H1 (cell line): ENCODE measurements at places on chromosomes 6 and 20. TPM values are rescaled to one million over a fixed set of nuclear protein-coding genes. Genes with fewer than 3 reads are reported as not detected.

BMP7 gene
- total RNA-seq = 7.2 and 9.2 TPM in 2 replicates

STAU1 gene
- total RNA-seq = 107 and 111 TPM in 2 replicates

SLC52A3 gene
- total RNA-seq = 3.9 and 4.2 TPM in 2 replicates

C4B gene
- total RNA-seq = 1.5 and 3.5 TPM in 2 replicates

SLC26A8 gene
- total RNA-seq = 0.56 and 1.1 TPM in 2 replicates

DNA sequence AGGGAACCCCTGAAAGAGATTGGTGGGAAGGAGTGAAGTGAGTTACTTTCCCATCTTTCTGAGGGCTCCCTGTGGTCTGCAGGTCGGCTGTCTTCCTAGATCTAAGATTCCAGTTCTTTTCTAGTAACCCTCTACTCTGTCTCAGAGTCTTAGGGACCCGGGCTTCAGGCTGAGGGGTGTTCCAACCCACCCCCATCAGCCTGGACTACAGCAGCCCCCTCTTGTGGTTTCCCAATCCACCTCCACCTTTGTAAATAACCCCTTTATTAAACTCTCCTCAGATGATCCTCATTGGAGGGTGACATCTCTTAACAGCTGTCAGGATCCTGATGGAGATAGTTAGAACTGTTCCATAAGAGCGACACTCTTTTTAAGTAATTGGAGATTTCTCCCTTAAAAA is 300.4 kb downstream of the LRFN2 start:
- no peak for DNase-seq
- H3K4me3 ChIP-seq = no peak overlapping the region
- no peaks in the 10 kb centered on the region for H3K27me3 ChIP-seq
- no peak overlapping the region; the same call in 1 of the 2 replicates for H3K27ac ChIP-seq

DNA sequence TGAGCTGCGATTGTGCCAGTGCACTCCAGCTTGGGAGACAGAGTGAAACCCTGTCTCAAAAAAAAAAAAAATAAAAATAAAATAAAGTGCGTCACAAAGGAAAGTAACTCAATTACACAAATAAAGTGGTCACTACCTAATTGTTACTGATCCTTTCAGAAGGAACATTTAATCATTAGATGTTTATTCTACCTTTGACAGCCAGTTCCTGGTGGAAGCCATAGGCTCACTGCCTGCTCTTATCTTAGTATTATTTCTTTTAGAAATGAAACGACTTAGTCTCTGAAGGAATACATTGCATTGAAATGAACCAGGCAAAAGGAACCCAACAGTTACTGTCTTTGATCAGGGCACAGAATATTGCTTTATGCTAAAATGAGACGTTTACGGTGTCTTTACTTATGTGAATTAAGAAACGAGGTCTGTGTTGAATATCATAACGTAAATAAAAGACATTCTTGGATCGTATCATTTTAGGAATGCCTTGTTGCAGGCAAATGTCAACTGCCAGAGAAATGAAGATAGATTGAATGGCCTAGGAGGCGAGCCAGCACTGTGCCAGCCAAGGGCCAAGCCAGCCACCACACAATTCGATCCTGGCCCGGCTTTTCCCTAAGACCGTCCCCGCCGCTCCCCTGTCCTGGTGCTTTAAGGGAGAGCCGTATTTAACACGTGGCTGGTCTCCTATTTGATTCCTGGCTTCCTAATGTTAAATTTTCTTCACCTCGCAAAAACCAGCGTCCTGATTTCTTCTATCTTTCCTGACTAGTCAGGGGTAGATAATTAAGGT is 136.7 kb upstream of the GMDS start:
- no peak for DNase-seq
- no peaks in the 10 kb centered on the region for H3K4me1 ChIP-seq
- no peak overlapping the region for H3K27ac ChIP-seq
- H3K36me3 ChIP-seq = no peaks in the 10 kb centered on the region
- H3K27me3 ChIP-seq = no peaks in the 10 kb centered on the region

DNA sequence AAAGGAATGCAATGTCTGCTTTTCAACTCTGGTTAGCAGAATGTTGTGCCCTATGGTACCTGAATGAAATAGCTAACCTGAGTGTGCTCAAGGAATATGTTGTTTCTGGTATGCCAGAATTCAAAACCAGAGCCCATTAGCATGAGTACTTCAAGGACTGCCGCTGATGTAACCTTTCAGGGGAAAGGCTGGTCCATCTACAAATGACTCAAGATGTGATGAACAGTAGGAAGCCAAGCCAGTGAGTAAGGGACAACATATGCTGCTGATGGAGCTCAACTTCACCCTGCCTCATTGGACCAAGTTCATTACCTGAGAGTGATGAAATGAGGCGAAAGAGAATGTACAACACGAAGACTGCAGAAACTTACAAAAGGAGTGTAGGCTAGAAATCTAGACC is 95.7 kb upstream of the BMP2 start:
- DNase-seq = no peak
- no peaks in the 10 kb centered on the region for H3K27me3 ChIP-seq
- H3K27ac ChIP-seq = no peak overlapping the region
- no peaks in the 10 kb centered on the region for H3K4me1 ChIP-seq
- no peaks in the 10 kb centered on the region for H3K36me3 ChIP-seq

DNA sequence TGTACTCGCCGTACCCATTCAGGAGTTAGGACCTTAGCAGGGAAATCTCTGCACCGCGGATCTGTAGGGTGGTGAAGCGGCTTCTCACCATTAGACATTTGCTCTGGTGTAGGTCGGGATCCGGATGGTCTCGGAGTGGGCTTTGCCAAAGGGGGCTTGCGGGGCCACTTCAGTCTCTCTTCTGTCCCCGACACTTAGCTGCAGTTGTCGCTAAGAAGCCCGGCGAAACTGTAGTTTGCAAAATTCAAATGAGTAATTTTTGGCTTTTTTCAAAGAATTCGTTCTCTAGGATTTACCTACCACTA is 433 bp downstream of the QRSL1 start:
- no peaks in the 10 kb centered on the region for H3K36me3 ChIP-seq
- no peaks in the 10 kb centered on the region; the same call in 1 of the 2 replicates for H3K27me3 ChIP-seq
- H3K4me3 ChIP-seq = peak overlapping the region; percentile 95
- H3K4me1 ChIP-seq = peaks cover 10% of the 10 kb centered on the region
- peak overlapping the region; percentile 82 for H3K27ac ChIP-seq

GRCh38 chr20:23032056-23032749 is 2.9 kb upstream of the SSTR4 start:
- H3K4me1 ChIP-seq = 0 out of 2 replicates have a peak, but pooled peaks cover 3% of the 10 kb centered on the region
- no peaks in the 10 kb centered on the region; the same call in 1 of the 2 replicates for H3K36me3 ChIP-seq
- no peak overlapping the region for H3K27ac ChIP-seq
- DNase-seq = no peak
- H3K27me3 ChIP-seq = peaks cover 21% of the 10 kb centered on the region

DNA sequence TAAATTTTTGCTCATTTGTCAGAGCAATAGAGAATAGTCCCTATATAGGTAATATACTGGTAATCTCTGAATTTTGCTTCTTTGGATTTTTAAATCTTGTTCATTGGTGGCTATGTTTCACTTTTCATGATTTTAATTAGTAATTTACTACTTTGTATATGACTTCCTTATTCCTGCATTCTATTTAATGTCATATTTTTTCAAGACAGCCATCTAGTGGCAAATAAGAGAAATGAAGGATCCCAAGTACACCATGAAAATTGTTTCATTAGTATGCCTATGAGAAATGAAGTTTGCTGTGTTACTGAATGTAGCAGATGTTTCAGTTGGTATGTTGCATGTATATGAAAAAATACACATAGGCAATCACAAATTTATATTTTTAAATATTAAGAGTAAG is 82.4 kb downstream of the ZNF292 start:
- H3K4me3 ChIP-seq = no peak overlapping the region
- H3K36me3 ChIP-seq = peaks cover 4% of the 10 kb centered on the region
- no peak overlapping the region for H3K27ac ChIP-seq
- no peaks in the 10 kb centered on the region for H3K4me1 ChIP-seq
- no peak for DNase-seq
- no peaks in the 10 kb centered on the region for H3K27me3 ChIP-seq

DNA sequence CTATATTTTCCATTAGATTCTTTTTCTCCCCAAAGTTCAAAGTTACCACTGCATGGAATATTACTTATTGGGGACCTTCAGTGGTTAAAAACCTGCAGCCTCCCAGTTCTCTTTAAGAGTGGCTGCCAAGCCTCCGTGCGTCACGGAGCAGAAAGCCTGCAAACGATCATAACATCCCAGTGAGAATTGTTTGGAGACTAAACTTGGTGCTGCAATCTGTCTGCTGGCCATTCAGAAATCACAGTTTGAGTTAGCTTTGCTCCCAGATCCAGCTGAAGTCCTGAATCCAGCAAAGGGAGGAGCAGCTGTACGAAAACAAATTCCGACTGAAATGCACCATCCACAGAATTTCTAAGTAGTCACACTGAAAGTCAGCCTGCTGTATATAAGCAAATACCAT is 213.5 kb upstream of the PDE10A start:
- H3K4me1 ChIP-seq = no peaks in the 10 kb centered on the region
- no peaks in the 10 kb centered on the region for H3K36me3 ChIP-seq

DNA sequence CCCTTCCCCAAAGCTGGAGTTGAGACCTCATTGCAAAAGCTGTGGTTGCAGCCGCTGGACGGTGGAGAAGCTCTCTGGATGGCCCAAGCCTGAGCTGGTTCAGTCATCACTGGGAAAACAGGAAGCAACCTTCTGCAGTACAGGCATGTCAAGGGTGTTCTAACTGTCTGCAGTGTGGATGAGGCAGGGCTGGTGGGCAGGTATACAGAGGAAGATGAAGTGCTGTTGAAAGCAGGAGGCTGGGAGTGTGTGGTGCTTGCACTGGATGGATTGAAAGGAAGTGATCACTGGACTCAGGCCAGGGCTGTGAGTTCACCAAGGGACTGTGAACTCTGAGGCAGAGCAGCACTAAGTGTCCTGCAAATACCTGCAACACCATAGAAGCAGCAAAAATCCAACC is 89.0 kb upstream of the NOX3 start:
- H3K27me3 ChIP-seq = no peaks in the 10 kb centered on the region
- no peak overlapping the region for H3K4me3 ChIP-seq
- no peaks in the 10 kb centered on the region for H3K36me3 ChIP-seq
- DNase-seq = no peak

DNA sequence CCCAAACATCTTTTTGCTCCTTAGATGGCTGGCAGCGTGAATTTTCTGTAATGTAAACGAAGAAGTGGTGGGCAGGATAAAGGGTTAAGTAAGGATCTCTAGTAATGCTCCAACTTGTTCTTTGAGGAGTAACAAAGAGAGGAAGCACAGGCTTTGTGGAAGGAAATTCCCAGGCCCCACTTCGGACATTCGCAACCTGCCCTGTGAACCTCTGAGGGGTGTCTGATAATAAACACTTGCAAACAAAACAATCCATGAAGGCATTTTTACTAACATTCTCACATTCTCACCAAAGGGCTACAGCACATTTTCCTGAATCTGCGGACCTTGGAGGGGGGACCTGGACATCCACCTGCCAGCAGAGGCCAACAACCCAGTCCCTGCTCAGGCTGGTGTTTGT is 25.8 kb upstream of the ADGRF5 start:
- H3K4me3 ChIP-seq = no peak overlapping the region
- no peak for DNase-seq
- H3K4me1 ChIP-seq = no peaks in the 10 kb centered on the region
- no peaks in the 10 kb centered on the region for H3K36me3 ChIP-seq
- no peaks in the 10 kb centered on the region for H3K27me3 ChIP-seq

DNA sequence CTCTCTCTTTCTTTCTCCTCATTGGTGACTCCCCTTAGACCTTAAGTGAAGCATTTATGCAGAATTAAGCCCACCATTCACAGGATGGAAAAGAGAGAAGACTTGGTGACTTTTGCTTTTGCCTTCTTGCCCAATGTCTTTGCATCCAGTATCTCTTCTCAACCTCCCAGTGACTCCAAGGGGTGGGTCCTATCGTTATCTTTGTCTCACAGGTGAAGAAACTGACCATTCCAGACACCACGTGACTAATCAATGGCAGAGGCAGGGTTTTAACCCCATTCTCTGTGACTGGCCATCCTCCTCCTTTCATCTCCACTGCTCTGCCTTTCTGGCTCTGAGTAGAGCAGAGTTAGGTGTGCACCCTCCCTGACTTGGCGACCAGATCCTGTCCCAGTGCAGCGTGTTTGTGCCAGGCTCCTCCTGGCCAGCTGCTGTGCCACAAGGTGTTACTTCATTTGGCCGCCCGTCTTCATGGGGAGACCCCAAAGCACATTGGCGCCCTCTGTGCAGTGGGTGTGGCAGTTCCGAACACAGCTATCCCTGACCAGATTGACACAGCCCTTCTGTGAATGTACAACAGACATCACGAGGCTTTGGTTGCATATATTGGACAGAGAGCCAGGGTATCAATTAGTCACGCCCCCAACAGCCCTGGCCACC is 501.3 kb downstream of the CD83 start:
- H3K4me3 ChIP-seq = no peak overlapping the region
- no peak overlapping the region for H3K27ac ChIP-seq
- no peaks in the 10 kb centered on the region for H3K27me3 ChIP-seq
- DNase-seq = no peak

DNA sequence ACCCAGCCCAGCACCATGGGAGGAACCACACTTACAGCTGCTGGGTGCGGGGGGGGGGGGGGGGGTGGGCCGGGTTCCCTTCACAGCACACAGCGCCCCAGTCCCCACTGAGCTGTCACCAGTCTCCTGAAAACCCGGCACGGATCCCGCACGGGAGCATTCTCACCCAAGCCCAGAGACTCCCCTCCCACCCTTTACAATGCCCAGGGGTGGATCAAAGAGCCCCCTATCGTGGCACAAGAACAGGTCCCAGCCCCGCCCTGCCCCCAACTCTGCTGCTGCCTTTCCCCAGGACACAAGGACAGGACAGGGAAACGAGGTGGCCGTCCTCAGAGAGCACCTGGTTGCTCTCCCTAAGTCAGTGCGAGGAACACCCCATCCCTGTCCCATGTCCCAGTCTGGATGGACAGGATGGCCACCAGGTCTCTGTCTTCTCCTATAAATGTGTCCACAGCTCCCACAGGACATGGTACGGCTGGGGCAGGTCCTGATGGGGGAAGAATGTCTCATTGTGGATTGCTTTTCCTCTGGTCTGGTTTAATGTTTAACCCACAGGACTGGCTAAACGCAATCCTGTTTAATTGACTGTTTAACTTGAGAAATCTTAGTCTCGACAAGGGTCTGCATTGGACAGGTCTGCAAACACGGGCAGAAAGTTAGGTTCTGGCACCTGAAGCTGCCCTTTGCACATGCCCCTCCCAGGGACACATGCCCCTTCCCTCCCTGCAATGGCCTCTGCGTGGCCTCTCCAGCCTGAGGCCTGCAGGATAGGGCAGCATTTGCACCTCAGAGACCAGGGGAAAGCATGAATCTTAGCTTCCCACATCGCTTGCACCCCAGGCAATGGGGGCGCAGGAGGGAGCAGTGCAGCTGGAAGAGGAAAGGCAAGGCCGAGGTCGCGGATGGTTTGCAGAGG is 45.3 kb downstream of the DACT2 start:
- DNase-seq = no peak
- H3K27ac ChIP-seq = no peak overlapping the region
- H3K4me1 ChIP-seq = peaks cover 9% of the 10 kb centered on the region

- H3K4me3 ChIP-seq = no peak overlapping the region
- H3K36me3 ChIP-seq = no peaks in the 10 kb centered on the region
- H3K27ac ChIP-seq = no peak overlapping the region
- no peaks in the 10 kb centered on the region for H3K27me3 ChIP-seq
- no peak for DNase-seq
- no peaks in the 10 kb centered on the region for H3K4me1 ChIP-seq
Observed at GRCh38 chr20:49787371-49788357, 25.0 kb upstream of the SLC9A8 start.
